ENCODE measurements at places on chromosomes 3 and 15. TPM values are rescaled to one million over a fixed set of nuclear protein-coding genes. Genes with fewer than 3 reads are reported as not detected.

DNA sequence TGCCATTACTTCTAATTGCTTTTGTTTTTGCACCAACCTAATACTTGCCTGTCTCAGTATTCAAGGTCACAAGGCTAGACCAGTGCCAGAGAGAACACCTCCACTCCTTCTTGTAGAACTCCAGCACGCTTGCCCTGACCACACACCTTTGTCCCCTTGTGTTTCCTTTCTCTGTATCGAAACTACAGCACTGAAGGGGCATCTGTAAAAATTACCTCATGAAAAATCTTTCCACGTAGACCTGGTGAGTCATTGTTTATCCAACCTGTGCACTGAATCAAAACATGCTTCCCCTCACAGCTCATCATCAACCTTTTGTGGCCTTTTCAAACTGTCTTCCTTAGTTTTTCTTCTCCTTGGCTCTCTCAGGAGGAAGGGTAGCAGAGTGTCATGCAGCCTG is 259.5 kb downstream of the THRB start:
- DNase-seq = no peak

DNA sequence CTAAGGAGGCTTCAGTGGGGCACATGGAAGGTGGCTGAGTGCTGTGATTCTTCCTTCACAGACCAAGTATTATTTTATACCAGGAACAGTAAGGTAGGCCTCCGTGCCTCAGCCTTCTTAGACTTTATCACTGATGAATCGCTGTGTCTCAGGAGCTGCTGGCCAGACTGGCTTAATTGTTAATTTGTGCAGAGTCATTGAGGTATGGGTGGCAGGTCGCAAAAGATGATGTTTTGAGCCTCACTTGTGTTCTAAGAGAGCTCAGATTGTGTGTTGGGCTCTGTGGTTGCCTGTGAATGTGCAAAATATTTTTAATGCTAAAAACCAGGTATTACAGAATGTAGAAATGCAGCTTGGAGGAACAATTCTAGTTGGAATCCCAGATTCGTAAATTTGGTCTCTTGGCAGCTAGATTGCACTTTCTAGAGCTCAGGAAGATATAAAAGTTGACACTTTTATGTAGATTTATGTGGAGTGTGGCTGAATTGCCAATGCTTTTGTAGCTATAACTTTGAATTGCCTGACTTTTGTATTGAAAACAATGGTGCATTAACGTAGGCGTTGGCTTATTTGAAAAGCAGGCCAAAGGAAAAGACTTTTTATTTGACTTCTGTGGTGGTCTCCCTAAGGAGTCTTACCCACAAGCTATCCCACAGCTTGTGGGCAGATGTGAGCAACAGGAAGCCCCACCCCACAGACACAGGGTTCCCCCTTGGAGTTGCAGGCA is 53.4 kb downstream of the LARS2 start:
- DNase-seq = no peak

- DNase-seq = no peak
Observed at GRCh38 chr3:95886616-95887015, 927.8 kb upstream of the EPHA6 start.

MINAR1 gene
- total RNA-seq = not detected

PARP9 gene
- 22.7 TPM for total RNA-seq
